ENCODE measurements at places on chromosomes 2 and 18.

DNA sequence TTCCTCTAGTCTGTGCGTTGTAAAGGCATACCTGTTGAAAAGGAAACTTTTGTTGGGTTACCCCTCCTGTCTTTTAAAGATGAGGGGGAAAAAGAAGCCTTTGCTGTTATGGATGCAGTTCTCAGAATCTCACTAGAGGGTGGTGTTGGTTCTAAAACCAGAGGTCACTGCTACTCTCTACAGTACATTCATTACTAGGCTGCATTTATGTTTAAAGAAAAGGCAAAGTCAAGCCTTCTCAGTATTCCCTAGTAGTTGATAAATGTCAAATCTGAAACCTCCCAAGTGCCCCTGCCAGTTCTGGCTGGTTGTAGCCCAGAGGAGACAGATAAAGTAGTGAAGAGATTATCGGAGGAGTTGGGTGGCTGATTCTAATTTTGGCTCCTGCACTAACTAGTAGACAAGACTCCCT is 1.4 kb upstream of the PLCL1 start:
- DNase-seq, result no peak

DNA sequence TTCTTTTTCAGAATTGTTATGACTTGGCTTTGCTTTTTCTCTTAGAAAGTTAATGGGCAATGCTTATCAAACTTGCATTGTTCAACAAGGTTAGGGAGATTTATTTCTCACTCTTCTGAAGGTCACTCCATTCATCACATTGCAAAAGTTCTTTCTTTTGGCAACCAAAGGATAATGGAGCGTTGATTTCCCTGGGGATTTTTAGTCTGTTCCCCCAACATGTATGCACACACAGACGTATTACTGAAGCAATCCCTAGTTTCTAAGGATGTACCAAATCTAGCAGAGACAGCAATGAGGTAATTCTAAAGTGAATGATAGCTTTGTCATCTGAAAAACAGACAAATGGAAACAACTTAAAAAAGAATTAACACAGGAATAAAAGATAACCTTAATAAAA is 349.1 kb downstream of the NYAP2 start:
- DNase-seq, result no peak

- no peak for DNase-seq
Measured at GRCh38 chr18:55001394-55002024, 42.2 kb upstream of the CCDC68 start.

GRCh38 chr2:15669375-15669910 is 77.8 kb downstream of the DDX1 start:
- DNase-seq, result no peak

DNA sequence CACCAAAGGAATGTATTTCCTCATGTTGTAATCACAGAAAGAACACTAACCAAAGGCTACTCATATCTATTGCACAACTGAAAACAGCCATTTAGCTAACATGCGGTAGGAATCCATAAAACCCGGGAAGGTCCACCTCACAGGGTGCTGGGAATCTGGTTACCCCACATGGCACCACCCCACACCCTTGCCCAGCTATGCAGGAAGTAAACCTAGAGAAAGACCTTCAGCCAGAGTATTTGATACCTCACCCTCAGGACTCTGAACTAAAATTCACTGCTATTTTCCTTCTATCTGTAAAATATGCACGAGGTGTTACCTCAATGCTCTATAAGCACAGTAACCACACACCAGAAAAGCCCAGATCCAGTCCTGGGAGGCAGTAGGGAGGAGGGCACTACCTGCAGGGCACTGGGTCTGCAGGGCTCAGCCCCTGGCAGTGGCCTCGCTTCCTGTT is 45.8 kb downstream of the PTPN2 start:
- peak; percentile 86 for DNase-seq

- no peak for DNase-seq
Measured at GRCh38 chr2:168076731-168077130, 170.7 kb downstream of the STK39 start.

- DNase-seq, result peak; percentile 33
Measured at GRCh38 chr18:7568426-7568825, 1.3 kb downstream of the PTPRM start.

- DNase-seq, result no peak
Measured at GRCh38 chr18:57569133-57569532, 17.4 kb downstream of the FECH start.

- DNase-seq, result no peak
Measured at GRCh38 chr2:23159746-23160405, 225.1 kb upstream of the KLHL29 start.

DNA sequence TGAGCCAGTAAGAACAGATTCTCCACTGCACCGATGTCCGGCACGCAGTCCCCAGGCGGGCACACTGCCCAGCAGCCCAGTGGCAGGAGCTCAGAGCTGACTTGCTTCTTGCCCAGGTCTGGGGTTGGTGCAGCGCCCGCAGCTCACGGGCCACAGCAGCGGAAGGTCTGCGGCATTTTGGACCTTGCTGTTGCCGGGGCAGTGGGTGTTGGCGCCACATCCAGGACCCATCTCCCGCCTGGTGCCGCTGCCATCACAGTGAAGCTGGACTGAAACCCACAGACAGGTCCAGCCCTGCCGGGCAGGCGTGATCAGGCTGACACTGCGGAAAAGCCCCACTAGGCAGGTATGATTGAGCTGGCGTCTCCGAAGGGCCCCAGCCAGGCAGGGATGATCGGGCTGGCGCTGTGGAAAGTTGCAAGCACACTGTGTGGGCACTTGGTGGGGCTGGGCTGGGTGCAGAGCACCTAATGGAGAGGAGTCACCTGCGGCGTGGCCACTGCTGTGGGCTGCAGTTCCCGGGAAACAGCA is 75.5 kb downstream of the SLC66A2 start:
- no peak for DNase-seq

DNA sequence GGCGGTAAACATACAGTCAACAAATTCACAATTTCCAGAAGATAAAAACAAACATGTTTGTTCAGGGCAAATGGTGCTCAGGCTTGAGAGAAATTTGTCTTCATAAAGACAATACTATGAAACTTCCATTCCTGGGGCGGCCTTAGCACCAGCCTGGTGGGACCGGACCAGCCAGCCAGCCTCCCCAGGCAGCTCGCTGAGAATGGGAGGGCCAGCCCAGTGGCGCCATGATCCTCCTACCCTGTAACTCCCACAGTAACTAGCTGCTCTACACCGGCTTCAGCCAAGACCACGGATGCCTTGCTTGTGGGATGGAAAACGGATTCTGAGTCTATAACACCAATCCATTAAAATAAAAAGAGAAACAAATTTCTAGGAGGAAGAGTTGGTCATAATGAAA is 24.2 kb upstream of the FHOD3 start:
- DNase-seq, result no peak

DNA sequence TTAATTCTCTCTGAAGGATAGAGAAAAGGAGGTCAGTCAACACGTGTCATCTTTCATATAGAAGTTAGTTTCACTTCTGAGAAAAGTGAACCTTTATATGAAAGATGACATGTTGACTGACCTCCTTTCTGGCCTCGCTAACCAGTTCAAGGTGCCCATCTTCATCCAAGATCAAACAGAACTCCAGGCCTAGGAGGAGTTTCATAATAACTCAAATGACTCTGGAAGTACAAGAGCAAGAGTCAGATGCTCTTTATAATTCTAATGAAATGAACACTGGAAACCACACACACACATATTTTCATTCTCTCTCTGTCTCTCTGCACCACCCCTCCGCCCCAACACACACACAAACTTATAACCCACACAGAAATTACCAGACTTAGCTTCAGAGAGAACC is 16.3 kb downstream of the ANKRD44 start:
- DNase-seq, result no peak

DNA sequence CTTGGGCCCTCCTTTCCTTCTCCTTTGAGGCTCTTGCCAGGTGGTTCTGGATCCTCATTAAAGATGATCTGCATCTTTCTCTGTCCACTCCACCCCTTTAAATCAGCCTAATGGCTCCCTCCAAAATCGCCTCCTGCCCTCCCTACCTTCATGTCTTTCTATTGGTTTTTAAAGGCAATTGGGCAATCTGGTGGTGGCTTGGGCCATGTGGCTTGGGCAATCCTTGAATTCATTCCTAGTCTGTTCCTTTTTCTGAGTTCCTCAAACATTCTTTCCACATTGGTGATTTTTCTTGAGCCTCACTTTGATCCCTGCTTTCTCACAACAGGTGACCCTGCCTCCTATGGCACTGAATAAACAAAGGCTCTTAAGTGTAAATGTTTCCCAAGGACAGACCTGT is 266.2 kb upstream of the REV1 start:
- DNase-seq, result no peak

GRCh38 chr2:120712180-120712681 is 23.4 kb upstream of the GLI2 start:
- DNase-seq, result no peak

GRCh38 chr2:208036357-208036756 is 11.0 kb upstream of the PLEKHM3 start:
- no peak for DNase-seq

DNA sequence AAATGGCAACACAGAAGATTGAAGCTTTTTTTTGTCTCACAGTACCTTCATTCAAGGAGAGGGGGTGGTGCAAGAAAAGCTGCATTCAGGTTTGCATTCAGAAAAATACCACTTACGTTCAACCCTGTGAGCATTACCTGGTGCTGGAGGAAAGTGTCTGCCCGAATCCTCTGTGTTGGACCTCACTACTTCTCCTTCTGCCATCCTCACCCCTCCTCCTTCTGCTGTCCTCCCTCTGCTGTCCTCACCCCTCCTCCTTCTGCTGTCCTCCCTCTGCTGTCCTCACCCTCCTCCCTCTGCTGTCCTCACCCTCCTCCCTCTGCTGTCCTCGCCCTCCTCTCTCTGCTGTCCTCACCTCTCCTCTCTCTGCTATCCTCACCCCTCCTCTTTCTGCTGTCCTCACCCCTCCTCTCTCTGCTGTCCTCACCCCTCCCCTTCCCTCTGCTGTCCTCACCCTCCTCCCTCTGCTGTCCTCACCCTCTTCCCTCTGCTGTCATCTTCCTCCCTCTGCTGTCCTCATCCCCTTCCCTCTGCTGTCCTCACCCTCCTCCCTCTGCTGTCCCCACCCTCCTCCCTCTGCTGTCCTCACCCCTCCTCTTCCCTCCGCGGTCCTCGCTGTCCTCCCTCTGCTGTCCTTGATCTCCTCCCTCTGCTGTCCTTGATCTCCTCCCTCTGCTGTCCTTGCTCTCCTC is 11.3 kb downstream of the GAD1 start:
- no peak for DNase-seq

DNA sequence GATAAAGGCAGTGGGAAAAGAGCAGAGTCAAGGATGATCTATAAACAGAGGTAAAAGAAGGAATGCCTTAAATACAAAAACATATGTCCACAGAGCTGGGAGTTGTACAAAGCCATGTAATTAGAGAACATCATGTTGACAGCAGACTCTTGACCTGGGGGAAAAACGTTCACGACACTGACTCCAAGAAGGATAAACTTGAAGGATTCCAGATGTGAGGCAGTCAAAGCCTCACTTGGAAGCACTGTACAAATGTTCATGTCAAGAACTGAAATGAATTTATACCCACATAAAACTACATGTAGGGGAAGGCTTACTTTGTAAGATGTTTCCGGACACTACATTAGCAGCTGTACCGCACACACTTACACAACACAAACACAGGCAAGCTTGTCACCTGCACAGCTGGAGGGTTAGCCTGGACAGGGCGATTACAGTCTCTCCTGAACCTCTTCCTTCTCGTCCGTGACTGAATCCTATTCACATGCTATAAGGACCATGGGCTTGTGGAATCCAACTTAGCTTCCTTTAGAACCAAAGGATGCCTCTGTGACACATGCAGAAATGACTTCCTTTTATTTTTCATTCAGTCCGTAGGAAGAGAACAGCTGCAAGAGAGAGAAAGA is 88.6 kb downstream of the SH3YL1 start:
- DNase-seq, result no peak

Data from colonic mucosa (tissue), 4 donors.